Activated naive CD4-positive, alpha-beta T cell (primary cell): ENCODE measurements at places on chromosomes 6 and 20.

- DNase-seq = no peak
These were observed 297.1 kb upstream of the RIMS1 start for GRCh38 chr6:71589254-71589653.

DNA sequence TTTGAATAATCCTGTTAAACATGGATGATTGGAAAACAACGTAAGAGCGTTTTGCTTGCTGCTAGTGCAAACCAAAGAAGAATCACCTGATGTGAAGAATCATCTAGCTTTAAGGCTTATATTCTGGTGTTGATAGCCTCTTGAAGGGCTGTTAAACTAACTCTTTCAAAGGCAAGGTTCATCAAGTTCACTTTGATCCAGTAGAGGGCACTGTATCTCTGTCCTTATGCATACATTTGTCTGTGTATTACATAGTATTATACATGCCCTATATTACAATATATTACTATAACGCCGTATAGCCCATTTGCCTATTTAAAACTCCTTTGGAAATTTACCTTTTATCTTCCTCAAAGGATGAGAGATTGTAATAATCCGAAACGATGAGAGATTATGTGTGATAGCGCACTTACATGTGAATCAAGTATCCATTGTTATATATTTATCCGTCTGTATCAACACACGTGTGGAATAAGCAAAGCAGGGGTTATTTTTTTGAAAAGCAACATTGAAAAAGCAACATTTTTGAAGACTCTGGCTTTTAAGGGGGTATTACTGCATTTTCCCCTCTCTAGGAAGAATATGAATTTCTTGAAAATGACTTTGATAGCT is 50.8 kb upstream of the NRN1 start:
- no peak for DNase-seq

DNA sequence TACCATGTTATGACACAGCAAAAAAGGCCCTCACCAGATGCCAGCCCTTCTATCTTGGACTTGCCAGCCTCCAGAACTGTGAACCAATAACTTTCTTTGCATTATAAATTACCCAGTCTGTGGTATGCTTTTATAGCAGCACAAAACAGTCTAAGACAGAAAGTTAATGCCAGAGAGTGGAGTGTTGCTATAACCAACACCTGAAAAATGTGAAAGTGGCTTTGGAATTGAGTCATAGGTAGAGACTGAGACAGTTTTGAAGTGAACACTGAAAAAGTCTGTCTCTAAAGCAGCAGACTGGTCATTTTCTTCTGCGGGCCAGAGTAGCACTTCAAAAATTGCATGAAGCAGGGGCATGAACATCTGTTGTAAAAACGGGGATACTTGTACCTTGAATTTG is 28.0 kb upstream of the ASIP start:
- no peak for DNase-seq

GRCh38 chr6:12943549-12943948 is 227.0 kb downstream of the PHACTR1 start:
- DNase-seq = no peak

- DNase-seq = no peak
These were observed 2.5 kb upstream of the POU3F2 start for GRCh38 chr6:98831959-98832283.

DNA sequence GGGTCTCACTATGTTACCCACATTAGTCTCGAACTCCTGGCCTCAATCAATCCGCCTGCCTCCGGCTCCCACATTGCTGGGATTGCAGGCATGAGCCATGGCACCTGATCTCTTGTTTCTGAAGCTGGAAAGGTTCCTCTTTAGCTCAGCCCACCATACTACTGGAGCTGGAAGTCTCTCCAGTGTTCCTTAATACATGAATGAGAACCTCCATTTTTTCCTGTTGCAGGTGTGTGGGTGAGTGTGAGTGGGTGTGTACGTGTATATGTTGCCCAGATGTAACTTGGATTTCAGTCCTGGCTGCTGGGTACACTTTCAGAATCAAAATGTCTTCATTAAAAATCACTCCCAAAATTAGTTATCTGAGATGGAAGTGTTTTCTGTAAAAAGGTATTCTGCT is 11.1 kb downstream of the PNPLA1 start:
- DNase-seq = no peak

DNA sequence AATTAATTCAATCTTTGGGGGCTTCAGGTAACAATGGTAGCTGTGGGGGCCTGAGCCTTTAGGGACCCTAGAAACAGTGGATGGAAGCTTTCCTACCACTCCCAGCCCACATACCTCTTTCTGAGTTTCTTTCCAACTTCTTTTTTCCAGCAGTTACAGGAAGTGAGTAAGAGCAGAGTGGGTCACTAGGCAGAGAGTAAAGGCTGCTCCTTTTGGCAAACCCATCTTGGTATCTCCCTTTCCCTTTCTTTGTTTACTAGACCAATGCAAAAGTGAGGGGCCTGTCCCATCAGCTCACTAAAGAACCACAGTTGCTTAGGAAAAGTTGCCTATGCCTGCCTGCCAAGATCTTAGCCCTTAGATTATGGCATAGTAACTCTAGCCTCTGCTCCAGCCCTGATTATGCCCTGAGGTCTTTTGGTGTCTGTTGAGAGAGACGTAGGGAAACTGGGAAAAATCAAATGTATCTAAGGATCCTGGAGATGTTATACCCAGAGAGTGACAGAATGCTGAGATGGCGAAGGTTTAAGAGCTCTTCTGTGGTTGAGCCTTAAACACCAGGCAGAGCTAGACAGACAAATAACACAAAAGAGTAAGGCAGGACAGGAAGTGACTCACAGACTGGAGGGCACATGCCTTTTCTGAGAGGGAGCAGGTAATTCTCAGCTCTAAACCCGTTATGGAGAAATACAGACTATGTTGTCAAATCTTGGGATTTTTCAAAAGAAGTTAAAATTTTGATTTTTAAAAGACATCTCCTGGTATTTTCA is 31.3 kb downstream of the TRMT6 start:
- DNase-seq = no peak

GRCh38 chr6:69729870-69730449 is 66.8 kb downstream of the LMBRD1 start:
- DNase-seq = no peak

GRCh38 chr6:1022719-1023118 is 289.2 kb upstream of the FOXQ1 start:
- no peak for DNase-seq

GRCh38 chr20:53124075-53124551 is 152.0 kb downstream of the TSHZ2 start:
- no peak for DNase-seq

- no peak for DNase-seq
These were observed 28.7 kb downstream of the RALGAPA2 start for GRCh38 chr20:20683481-20684321.

- no peak for DNase-seq
These were observed 168.9 kb downstream of the PHF3 start for GRCh38 chr6:63804381-63804956.

GRCh38 chr6:2958331-2958711 is 13.0 kb downstream of the SERPINB6 start:
- peak; percentile 9 for DNase-seq

- no peak for DNase-seq
These were observed 9.0 kb downstream of the RRBP1 start for GRCh38 chr20:17673084-17673483.

GRCh38 chr20:46681032-46681854 is 8.0 kb downstream of the TP53RK start:
- peak; percentile 51 for DNase-seq

DNA sequence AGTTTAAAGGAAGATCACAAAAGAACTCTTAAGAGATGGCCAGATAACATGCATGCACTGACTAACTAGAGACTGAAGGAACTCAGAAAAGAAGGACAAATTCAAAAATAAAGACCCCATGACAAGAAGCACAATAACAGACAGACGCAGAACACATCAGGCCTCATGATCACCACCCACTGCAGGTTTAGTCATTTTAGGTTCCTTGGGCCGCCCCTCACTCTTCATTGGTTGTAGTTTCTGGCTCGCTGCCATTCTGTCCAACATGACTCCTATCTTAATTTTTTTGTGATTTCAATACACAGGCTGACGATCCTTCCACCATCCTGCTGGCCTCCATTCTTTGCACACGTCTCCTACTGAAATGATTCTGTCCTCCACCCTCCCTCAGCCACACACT is 21.6 kb downstream of the STX7 start:
- no peak for DNase-seq

DNA sequence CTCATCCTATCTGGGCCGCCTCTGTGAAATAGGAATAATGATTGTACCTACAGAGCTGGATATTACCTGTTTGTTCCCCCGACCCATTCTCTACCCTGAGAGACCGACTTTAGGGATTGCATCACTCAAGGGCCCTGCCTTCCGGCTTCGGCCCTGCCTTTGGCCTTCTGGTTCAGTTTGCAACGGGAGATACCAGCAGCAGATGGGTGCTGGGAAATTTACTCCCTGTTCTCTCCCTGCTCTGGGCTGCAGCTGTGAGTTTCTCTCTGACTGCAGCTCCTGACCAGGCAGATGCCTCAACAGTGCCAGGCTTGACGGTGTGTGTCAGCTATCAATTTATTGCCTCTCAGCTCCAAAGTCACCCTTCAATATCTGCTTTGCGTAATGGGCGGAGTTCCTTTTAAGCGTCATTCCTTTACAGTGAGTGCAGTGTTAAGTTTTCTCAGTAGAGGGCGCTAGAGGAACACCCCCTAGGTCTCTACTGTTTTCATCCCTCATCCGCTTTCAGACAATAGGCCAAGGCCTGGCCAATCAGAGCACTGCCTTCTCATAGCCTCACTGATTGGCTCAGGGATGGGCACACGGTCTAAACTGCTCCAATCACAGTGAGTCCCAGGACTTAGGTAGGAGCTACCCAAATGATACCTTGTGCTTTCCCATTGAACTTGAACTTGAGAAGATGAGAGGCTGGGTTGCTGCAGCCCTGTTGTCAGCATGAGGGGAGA is 30.0 kb downstream of the KCNG1 start:
- DNase-seq = no peak

GRCh38 chr6:8057793-8058192 is 6.4 kb downstream of the BLOC1S5 start:
- no peak for DNase-seq

- DNase-seq = no peak
These were observed 3.2 kb upstream of the SIRPB2 start for GRCh38 chr20:1494436-1494835.

DNA sequence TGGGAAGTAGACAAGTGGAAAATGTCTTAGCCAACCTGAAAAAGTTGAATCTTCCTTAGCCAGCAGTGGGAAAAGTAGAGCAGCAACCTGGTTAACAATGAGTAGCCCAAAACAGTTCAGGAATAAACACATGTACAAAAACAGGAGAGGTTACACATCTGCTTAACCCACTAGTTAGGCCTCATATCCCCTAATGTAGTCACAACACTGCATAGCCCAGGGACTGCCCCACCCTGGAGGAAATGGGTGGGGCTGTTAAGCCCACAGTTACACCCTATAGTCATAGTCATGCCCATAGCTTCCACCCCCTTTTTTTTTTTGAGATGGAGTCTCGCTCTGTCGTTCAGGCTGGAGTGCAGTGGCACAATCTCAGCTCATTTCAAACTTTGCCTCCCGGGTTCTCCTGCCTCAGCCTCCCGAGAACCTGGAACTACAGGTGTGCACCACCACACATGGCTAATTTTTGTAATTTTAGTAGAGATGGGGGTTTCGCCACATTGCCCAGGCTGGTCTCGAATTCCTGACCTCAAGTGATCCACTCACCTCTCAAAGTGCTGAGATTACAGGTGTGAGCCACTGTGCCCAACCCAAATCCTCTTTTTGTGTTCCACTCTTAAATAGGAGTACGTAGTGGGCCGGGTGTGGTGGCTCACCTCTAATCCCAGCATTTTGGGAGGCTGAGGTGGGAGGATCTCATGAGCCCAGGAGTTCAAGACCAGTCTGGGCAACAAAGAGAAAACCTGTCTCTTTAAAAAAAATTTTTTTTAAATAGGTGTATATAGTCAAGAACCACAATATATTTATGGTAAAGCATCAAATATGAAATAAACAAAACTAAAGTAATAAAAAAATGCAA is 24.5 kb downstream of the ILRUN start:
- peak; percentile 7 for DNase-seq

GRCh38 chr6:139539852-139540251 is 165.4 kb upstream of the CITED2 start:
- DNase-seq = no peak

GRCh38 chr20:50019466-50020256 is 36.9 kb downstream of the SNAI1 start:
- DNase-seq = no peak

- no peak for DNase-seq
These were observed 164.5 kb upstream of the RIPOR2 start for GRCh38 chr6:25100288-25100687.

DNA sequence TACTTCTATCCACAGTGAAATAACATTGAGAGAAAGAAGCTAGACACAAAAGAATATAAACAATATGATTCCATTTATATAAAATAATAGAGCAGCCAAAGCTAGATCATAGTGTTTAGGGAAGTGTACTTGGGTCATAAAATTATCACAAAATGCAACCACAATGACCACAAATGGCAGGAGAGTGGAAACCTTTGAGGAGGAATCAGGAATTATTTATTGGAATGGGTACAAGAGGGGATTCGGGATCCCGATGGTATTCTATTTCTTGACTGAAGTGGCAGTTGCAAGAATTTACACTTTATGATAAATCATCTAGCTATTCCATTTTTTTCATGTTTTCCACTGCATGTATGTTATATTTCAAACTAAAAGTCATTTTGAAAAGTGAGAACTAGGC is 76.1 kb downstream of the IPCEF1 start:
- no peak for DNase-seq

DNA sequence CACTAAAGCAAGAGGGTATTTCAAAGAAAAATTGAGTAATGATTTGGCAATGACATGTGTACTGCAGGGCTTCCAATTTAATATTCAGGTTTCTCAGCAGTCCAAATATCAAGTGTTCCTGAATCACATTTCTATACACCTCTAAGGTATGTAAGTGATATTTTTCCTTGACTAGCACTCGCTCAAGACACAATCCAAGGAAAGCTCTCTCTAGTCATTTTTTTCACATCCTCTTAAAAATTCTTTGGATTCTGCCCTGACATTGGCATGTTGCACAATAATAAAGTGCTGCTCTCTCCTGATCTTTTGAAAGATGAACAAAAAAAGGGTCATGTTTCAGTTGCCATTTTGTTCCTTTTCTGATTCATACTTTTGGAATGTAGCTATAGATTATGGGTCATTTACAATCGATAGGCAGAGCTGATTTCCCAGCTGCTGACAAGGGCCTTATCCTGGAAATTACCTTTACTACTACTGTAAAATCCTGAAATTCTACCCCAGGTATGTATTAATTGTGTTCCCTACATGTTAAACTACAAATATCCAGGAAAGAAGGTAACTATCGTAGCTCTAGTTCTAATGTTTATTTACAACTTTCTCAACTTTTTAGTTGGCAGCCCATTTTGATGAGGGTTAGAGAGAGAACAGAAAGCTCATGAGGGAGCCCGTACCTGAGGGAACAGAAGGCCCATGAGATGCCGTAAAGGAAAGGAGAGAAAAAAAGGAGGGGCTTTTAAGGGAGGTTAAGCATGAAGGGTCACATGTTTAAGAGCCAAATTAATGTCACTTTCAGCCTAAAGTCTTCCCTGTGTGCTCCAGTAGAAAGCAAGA is 22.2 kb upstream of the ADGRG6 start:
- DNase-seq = no peak

DNA sequence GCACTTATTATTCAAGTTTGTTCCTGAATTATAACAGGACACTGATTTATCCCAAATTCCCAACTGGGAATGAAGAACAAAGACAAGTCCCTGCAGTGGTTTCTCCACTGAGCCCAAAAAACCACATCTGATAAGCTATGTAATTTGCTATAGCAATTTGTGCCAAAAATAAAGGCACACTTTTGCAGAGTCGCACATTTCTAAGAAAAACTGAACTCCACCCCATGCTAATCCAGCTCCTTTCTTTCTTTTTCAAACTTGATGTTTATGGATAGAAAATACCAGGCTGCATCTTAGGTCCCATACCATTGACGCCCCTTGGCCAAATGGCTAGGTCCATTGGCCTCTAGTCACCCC is 170.2 kb upstream of the CITED2 start:
- no peak for DNase-seq
